Mammary epithelial cell (primary cell): ENCODE measurements at places on chromosomes 3 and 15. TPM values are rescaled to one million over a fixed set of nuclear protein-coding genes. Genes with fewer than 3 reads are reported as not detected.

IL17RD gene
- total RNA-seq: 6.1 and 9.8 TPM in 2 replicates

C15orf62 gene
- 0.21 and 0.59 TPM in 2 replicates for total RNA-seq

LTF gene
- not detected in 2 replicates for total RNA-seq

RGMA gene
- total RNA-seq: 0.64 and 1.0 TPM in 2 replicates

GUCA1C gene
- not detected for total RNA-seq

P2RY13 gene
- total RNA-seq: not detected in 2 replicates

STRIT1 gene
- total RNA-seq: not detected

NPHP3 gene
- total RNA-seq: 24.5 and 27.7 TPM in 2 replicates

ZNF501 gene
- 2.9 and 5.0 TPM in 2 replicates for total RNA-seq

CFAP161 gene
- 0.17 TPM for total RNA-seq

GATA2 gene
- not detected for total RNA-seq
